Breast epithelium (tissue), 4 donors: ENCODE measurements at places on chromosomes 2 and 18.

GRCh38 chr2:225814554-225814953 lies 415.0 kb downstream of the NYAP2 start:
- no peak for DNase-seq

DNA sequence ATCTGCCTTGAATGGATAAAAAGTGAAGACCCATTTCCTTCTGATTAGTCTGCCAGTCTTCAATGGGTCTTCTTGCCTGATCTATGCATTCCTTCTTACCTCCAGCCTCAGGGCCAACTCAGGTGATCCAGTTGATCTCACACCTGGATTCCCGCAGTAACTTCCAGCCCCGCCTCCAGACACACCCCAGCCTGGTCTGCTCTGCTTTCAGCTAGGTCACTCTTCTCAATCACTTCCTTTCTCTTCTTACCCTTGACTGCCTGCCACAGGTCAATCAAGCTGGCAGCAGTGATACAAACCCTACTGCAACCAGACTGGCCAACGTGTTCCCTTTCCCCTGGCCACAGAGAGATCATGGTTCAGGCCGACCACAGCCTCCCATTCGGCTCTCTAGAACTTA lies 263.6 kb downstream of the ZNF516 start:
- DNase-seq: no peak

DNA sequence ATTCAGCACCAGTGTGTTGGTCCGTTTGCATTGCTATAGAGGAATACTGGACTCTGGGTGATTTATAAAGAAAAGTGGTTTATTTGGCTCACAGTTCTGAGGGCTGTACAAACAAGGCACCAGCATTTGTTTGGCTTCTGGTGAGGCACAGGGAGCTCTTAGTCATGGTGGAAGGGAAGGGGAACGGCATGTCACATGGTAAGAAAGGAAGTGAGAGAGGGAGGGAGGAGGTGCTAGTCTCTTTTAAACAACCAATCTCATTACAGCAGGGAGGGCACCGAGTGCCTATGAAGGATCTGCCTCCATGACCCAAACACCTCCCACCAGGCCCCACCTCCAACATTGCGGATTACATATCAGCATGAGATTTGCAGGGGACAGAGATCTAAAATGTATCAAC lies 143.9 kb upstream of the DLX2 start:
- no peak for DNase-seq

DNA sequence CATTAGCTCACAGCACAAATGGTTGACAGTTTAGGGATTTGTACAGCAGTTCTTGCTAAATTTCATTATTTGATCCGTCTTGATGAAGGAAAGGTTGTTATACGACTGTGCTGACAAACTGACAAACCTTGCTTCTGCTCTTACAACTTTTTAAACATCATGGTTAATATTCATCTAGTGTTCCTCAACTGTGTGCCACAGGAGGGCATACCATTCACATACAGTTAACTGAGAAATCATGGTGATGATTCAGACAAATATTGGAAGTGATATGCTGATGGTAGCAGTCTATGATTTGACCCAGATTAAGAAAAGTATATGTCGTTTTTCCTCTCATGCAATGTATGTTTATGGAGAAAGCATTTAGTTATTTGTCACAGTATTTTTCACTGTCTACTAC lies 129.8 kb upstream of the FSIP2 start:
- DNase-seq: no peak

DNA sequence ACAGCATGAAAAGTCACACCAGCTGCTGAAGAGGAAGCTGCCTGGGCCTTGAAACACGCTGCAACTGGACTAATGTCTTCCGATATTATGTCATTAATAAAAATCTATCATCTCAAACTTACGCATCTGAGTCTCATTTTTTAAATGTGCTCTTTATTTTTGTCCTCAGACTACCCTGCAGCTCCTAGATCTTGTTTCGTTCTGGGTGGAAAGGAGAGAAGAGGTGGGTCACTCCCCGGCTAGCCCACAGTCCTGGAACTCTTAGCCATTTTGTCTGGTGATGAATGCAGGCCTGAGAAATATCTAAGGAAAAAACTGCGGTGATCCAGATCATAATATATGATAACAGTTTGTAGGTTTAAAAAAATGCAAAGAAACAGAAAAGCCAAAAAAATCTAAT lies 73.3 kb downstream of the TXNL1 start:
- DNase-seq: no peak

DNA sequence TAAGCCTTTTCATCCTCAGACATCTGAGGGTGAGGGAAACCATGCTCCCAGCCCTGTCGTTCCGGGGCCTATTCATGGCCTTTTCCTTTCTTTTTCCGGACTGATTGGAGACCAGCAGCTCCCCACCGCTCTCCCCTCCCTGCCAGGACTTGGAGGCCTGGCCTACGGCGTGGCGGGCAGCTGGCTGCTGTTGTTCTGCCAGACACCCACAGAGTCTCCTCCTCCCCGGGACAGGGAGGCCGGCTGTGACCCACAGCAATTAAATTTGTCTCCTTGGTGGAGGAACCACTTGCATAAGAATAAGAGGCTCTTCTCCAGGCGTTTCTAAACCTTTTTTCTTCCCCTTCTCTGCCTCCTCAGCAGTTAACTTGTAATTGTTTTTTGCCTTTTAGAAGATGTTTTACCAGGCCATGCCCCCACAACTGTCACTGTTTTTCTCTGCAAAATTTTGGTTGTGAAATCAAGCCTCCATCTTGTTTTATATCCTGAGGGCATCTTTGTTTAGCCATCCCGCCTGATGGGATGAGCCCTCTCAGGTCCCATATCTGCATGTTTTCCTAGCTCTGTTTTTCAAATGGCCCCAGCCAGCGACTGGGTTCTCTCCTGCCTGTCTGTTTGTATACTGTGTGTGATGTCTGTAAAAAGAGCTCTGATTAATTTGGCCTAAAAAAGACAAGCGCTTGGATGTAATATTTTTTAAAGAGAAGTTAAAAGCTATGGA lies 1060.0 kb upstream of the DDX18 start:
- DNase-seq: no peak

- DNase-seq: no peak
Measured at GRCh38 chr2:174059884-174060244, 94.7 kb upstream of the SP3 start.

DNA sequence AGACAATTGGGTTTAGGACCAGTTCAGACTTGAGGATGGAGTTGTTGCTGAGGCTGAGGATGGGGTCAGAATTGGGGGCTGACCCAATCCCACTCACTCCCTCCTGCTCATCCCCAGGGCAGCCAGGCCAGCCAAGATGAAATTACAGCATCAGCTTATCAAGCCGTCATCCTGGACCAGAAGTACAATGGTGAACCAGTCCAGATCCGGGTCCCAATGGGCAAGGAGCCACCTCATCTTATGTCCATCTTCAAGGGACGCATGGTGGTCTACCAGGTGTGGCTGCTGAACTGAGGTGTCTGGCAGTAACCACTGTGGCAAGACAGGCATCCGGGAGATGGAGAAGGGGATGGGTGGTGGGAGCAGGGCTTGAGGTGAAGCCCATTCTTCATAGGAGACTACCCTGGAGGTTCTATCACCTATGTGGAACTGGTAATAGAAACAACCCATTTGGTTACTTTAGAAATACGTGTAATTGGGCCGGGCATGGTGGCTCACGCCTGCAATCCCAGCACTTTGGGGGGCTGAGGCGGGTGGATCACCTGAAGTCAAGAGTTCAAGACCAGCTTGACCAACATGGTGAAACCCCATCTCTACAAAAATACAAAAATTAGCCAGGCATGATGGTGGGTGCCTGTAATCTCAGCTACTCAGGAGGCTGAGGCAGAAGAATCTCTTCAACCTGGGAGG lies 13.9 kb downstream of the VIL1 start:
- no peak for DNase-seq

DNA sequence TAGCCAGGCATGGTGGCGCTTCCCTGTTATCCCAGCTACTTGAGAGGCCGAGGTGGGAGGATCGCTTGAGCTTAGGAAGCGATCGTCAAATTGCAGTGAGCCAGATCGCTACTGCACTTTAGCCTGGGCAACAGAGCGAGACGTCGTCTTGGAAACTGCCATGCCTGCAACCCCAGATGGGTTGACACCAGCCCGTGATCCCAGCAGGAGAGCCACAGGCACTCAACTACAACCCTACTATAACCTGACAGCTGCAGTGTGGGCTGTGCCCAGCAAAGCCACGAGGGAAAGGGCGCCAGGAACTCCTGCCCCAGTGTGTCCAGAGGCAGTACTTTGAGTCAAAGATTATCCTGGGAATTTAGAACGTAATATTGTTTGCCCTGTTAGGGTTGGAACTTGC lies 85.6 kb downstream of the SS18 start:
- no peak for DNase-seq

- DNase-seq: no peak
Measured at GRCh38 chr2:206240327-206240726, 34.1 kb upstream of the ZDBF2 start.
